GM12892 (cell line): ENCODE measurements at places on chromosomes 6 and 20.

DNA sequence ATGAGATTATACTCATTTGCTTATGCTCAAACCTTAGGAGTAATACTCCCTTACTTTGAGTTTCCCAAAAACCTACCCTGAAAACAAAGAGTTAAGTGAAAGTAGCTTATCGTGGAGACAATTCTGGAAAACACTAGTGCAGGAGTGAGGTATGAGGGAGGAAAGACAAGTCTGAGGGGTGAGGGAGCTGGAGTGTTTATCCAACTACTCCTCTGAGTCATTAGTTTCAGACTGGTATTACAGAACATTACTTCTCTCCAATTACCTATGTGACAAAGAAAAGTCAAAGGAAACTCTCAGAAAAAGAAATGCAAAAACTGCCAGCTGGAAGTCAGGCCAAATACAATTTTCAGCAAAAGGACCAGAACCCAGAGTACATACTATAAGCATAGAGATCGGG is 171.1 kb upstream of the SPTLC3 start:
- no peak for DNase-seq

DNA sequence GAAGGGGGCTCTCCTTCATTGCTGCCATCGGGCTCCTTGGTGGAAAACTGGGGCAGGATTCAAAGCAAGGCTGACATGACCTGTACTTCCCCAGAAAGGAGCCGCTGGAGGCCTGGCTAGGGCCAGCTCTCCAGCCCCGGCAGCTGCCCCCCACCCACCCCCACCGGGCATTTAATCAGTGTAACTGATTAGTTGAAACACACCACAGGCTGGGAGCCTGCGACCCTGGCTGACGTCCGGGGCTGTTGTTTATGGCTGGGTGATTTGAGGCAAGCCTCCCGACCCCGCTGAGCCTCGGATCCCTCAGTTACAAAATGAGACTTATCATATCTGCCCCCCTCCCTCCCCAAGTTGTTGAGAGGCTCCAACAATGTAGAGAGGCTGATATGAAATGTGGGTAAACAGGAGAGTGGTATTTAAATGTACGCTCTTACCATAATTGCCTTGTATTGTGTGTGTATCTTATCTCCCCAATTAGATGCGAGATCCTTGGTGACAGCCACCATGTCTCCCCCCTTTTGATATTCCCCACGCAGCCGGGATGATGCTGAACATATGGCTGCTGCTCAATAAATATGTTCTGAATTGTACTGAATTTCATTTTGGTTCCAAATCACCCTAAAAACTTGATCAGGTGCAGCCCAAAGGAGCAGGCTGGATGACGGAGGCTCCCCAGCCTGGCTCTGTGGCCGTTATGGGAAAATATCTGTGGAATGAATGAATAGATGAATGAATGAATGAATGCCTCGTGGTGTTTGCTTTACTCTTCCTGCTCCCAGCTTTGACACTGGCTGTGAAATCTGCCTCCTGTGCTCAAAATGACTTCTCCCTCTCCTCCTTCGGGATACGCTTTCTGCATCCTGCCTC is 31.8 kb upstream of the APCDD1L start:
- DNase-seq: no peak

DNA sequence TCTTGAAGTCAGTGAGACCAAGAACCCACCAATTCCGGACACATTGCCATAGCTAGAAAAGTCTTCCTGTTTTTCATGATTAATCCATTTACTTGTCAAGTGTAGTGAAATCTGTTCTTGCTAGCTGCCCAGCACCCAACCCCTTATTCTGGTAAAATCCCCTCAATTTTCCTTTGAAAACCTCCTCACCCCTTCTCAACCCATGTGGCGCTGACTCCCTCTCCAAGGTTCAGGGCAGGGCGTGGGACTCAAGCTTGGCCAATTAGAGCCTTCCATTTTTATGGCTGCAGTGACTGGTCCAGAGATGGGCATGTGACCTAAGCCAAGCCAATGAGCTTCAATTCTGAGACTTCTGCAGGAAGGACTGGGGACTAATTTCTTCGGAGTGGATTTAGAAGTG is 9.8 kb upstream of the ZBP1 start:
- no peak for DNase-seq

DNA sequence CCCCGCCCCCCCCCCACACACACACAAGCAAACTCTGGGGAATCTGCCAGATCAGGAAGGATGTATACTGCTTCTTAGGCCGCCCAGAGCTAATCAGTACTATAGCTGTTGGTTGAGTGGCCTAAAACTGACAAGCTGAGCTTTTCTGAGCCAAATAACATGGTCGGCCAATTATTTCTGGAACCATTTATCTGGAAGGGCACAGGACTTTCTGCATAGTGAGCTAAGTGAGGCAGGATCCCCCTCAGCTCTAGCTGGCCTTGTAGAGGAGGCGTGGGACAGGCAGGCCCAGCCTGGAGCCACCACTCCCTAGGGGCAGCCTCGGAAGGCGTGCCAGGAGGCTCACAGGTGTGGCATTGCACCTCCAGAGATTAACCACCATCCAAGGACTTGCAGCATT is 200.1 kb downstream of the TMEM242 start:
- DNase-seq: no peak

- DNase-seq: no peak
These were observed 12.9 kb upstream of the GMNN start for GRCh38 chr6:24761851-24762250.

DNA sequence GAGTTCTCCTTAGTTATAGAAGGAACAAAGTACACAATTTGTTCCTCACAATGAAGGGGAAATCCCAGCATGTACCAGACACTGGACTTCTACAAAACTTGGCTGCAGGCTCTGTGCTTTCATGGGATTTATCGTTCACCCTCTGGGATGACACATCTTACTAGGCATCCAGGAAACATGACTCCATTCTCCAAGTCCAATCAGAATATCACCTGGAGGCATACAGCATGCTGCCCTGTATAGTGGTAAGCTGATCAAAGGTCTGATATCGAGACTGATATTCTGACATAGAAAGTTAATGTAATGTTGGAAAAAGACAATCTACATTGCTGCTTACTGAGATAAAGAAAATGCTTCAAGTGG is 6.7 kb downstream of the RWDD2A start:
- DNase-seq: no peak

GRCh38 chr20:59564171-59564570 is 40.2 kb upstream of the PHACTR3 start:
- DNase-seq: no peak

GRCh38 chr6:70668499-70668812 is 773 bp downstream of the SMAP1 start:
- DNase-seq: no peak

DNA sequence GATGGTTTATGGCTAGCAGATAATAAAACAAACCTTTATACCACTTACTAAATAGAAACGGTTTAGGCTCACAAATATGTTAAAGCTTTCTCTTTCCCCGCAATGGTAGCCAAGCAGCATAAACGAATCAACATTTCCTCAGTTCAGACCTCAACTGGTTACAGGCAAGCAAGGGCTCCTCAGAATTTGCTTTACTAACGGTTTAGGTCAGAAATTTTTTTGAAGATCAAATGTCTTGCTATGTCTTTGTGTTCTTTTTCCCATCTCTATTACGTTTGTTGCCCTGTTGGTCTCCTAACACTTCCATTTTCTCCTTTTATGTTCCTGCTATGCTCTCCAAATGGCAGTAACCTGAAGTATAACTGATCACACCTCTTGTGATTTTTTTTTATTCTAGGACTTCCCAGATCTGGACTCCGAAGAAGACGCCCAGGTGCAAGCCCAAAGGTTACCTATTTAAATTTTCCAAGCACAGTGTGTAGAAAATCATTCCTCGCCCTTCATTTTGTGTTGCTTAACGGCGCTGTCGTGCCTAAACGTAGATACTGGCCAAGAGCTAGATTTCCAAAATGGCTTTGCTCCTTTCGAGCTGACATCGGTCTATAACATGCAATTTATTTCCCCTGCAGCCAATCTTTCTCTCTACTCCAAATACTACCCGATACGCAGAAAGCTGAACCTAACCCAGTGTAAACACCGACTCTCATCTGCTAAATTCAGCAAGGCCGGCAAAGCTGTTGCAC is 717 bp upstream of the ASF1A start:
- DNase-seq: no peak

- no peak for DNase-seq
These were observed 9.8 kb upstream of the TXNDC5 start for GRCh38 chr6:7920425-7920824.

DNA sequence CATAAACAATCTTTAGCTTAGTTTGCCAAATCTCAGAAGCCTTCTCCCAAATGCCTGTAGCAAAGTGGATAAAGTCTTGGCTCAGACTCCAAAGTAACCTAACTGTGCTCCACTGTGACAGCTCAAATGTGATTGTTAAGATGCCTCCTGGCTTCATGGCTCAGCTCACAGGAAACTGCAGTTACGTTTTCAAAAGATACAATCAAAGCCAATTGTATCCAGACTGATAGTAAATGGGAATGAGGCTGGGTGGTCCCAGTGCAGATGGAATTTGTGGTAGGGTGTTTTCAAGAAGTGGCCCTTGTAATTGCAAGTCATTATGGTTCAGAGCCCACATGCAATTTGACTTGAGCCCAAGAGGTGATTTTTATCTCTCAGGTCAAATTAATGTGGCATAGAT is 151.2 kb upstream of the TAB2 start:
- DNase-seq: no peak

DNA sequence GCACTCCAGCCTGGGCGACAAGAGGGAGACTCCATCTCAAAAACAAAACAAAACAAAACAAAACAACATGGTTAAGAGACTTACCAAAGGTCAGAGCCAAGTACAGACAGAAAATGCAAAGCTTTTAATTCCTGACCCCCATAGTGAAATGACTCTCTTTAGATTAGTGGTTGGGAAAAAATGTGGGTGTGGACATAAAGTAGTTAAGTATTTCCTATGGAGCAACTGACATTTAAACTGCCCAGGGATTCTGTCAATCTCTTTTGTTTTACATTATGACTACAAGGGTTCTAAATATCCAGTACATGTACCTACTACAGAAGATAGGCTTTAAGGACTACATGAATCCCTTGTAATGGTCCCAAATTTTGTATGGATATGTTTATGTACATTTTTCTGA is 75.1 kb downstream of the IRAK1BP1 start:
- DNase-seq: no peak

DNA sequence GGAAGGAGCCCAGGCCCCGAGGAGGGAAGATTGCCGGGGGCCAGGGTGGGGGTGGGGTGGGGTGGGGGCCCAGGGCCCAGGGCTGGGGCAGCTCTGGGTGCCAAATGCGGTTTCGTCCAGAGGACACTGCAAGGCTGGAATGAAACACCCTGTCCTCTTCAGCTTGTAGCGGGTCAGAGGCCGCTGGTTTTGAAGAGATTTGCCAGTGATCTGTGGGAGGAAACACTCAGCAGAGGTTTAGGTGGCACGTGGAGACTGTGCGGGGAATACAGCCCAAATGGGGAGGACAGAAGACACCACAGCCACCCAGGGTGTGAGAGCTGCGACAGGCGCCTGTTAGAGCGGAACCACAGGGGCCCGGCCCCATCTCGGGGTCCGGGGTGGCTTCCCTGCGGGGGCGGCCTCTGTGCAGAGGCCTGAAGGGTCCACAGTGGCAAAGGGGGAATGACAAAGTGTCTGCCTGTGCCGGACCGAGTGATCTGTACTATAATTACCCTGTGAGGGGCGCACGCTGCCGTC is 29.2 kb downstream of the FRMD1 start:
- DNase-seq: no peak

GRCh38 chr6:107032051-107032450 is 4.1 kb downstream of the MTRES1 start:
- no peak for DNase-seq

GRCh38 chr6:45302832-45303231 is 25.3 kb upstream of the RUNX2 start:
- no peak for DNase-seq

GRCh38 chr6:94733066-94733465 is 844.3 kb upstream of the MANEA start:
- no peak for DNase-seq

DNA sequence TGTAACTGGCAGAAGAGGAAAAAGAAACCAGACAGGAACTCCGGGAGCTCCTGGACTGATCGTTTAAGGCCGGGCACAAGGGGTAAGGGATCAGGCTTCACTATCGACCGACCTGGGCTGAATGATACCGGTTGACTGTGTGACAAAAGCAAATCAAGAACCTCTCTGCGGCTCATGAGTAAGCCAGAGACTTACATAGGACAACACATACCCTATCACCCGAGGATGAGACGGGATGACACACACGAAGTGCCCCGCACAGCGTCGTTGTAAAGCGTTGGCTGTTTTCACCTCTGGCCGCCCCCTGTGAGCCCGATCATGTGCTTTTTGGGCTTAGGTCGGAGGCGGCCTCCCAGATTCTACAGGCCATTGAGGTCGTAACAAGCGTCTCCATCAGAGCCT is 695 bp upstream of the TGIF2 start:
- no peak for DNase-seq
